Cardiac septum (tissue), 1 donor: ENCODE measurements at places on chromosomes 16 and 17. TPM values are rescaled to one million over a fixed set of nuclear protein-coding genes. Genes with fewer than 3 reads are reported as not detected.

- DNase-seq = no peak
Measured at GRCh38 chr17:10396524-10397163, 23.8 kb upstream of the MYH13 start.

- no peak for DNase-seq
Measured at GRCh38 chr16:84670063-84670462, 21.8 kb downstream of the KLHL36 start.

DNA sequence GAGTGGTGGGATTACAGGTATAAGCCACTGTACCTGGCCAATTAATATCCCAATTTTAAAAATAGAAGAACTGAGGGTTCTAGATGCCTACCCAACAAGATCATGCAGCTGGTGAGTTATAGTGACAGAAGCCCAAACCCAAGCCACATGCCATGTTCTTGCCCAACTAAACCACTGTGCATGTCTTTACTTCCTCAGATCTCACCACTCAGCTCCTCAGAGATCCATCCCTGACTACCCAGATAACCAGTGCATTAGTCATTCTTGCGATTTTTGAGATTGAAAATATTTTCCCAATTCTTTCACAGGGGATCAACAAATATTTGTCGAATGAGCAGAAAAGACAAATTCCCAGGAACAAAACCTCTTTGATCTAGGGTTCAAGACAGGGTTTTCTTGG lies 303.1 kb downstream of the CBLN1 start:
- no peak for DNase-seq

DNA sequence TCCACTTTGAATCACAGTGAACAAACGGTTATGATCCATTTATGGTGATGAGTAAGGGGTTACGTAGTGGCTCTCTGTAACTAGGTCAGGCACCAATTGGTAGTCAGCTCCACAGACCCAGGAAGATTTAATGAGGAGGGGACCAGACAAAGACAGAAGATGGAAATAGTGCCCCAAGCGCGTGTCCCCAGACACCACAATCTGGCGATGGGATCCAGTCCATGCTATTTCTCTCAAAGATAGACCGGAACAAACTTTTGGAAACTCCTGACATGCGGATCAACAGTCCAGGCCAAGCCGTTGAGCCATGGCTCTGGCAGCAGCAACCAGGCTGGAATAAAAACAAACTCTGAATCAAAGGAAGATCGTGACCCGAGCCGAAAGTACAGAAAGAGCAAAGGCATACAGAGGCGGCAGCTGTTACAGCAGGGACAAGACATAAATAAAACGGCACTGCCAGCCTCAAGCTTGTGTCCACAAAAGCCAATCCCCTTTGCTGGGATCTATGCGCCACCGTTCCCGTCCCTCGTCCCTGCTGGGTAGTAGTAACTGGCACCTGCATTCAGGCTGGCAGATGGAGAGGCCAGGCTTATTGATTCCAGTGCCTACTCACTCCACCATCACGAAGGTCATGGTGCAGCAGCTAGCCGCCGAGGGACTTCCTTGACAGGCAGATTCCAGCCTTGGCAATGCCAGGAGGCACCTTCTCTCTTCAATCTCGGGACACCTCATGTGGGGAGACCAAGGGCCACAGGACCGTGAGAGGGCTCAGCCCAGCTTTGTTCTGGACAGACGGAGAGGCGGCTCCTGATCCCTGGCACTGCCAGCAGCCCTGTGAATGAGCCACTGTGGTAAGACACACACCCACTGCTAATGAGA lies 50.2 kb downstream of the CDH11 start:
- DNase-seq = no peak

GRCh38 chr16:21302454-21302853 lies 24.4 kb upstream of the CRYM start:
- DNase-seq = no peak

DNA sequence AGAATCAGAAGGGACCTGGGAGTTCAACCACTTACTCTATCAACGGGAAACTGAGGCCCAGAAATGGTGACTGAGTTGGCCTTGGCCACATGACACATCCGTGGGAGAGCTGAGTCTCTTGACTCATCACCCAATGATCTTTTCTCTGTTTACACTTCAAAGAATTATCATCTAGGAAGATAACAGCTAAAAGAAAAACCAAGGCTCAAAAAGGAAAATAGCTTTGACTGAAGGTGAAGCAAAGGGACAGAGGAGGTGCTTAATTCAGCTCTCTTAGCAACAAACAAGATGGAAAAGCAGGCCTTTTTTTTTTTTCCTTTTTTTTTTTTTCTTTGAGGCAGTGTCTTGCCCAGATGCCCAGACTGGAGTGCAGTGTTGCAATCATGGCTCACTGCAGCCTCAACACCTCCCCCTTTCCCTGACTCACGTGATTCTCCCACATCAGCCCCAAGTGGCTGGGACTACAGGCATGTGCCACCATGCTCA lies 16.7 kb downstream of the ERCC4 start:
- DNase-seq = no peak

Gene SRCIN1
- 6.2 TPM for total RNA-seq

DNA sequence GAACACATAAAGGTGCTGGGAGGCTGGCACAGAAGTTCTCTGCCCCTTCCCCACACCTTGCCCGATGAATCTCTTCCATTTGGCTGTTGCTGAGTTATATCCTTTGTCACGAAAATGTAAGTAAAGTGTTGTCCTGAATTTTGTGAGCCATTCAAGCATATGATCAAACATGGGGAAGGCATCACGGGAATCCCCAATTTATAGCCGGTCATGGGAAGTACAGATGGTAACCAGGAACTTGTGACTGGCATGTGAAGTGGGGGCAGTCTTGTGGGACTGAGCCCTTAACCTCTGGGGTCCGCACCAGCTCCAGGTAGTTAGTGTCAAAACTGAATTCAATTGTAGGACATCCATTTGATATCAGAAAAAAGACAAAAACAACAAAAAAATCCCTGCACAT lies 13.2 kb downstream of the TOM1L2 start:
- DNase-seq = no peak

DNA sequence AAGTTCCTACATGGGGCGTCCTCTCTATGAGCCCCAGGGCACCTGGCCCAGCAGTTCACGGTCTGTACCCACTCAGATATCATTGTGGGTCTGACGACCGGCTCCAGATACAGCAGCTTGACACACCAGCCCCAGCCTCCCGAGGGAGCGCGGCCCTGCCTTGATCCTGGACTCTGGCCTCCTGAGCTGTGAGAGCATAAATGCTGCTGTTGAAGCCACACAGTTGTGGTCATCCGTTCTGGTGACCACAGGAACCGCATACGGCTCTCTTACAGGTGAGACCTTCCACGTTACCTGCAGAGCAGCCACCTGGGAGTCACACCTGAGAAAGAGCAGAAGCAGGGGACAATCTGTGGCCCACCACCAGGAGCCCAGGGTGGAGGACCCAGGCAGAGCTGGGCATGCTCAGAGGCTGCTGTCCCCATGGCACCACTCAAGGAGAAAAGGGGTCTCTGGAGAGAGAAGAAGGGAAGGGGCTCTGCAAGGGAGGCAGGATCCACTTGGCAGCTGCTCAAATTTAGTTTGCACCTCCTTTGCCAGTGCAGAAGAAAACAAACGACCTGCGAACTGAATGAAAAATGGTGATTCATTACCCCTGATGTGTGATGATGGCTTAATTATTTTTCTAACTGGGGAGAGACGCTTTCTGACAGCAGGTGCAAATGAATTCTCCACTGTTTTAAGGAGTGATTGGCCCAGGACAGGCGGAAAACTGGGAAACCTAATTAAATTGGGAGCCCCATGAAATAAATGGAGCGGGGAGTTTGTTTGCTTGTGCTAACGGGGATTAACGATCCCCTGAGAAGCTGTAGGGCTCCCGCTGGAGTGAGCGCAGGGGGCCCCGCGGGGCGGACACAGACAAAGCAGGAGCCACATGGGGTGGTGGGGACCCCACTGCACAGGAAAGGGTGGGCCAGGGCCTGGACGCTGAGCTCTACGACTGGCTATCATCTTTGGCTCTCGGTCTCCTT lies 208.9 kb downstream of the RBFOX3 start:
- DNase-seq = no peak

GRCh38 chr16:75237398-75238131 lies 13.9 kb downstream of the BCAR1 start:
- no peak for DNase-seq

- peak; percentile 50 for DNase-seq
Measured at GRCh38 chr16:55056585-55057401, 126.1 kb downstream of the IRX5 start.

GRCh38 chr17:77428020-77428748 lies 287.4 kb downstream of the SEC14L1 start:
- peak; percentile 80 for DNase-seq

DNA sequence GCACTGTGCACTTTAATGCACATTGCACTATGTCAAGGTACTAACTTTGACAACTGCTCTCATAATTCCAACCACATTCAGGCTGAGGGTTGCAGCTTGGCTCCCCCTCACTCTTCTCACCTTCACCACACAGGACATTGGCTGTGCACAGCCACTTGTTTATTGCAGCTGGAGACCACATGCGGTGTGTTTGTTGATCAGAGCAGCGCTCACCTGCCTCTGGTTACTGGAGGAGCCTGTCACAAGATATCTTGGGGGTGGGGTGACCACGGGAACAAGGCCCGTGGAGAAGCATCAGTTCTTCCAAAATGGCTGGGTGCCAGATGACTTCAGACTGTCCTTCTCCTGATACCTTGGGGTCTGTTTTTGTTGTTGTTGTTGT lies 10.6 kb upstream of the CCL5 start:
- no peak for DNase-seq

Gene CARD14
- not detected for total RNA-seq

DNA sequence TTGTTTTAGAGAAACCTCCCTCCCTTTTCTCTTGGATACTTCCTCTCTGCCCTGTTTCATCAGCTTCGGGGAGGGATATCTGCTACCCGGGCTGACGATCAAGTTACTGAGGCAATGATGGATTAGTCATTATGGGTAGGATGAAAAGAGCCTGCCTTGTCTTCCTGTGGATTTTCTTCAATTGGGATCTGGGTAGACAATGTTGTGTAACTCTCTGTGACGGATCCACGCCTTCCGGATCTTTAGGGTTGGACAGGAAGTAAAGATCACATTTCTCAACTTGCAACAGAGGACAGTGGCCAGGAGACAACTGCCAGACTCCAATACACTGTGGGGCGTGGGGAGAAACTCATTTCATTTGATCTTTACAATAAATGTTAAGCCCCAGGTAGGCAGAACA lies 11.3 kb upstream of the CHST6 start:
- DNase-seq = no peak

DNA sequence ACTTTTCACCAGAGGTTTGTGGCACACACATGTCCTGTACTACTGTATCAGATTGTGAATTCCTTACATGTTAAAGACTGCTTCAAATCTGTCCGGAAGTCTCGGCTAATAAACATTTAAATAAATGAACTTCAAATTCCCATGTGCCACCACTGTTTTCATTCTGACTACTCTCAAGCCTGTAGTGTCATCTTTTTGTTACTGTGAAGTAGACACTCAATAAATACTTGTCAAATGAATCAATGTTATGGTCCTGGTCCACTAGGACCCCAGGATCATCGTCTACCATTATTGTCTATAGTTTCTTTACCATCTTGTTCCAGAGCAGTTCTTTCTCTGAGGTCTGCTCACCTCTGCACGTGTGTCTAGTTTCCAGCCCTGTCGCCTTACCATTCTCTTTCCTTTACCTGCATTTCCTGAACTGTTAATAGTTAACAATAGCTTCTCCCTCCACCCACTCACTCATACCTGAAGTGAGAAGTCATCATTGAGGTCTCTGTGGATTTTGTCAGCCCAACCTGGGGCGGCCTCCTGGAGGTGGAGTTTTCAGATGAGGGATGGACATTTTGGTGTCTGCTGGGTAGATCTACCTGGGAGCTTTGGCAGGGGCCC lies 333.0 kb downstream of the SEC14L1 start:
- no peak for DNase-seq

DNA sequence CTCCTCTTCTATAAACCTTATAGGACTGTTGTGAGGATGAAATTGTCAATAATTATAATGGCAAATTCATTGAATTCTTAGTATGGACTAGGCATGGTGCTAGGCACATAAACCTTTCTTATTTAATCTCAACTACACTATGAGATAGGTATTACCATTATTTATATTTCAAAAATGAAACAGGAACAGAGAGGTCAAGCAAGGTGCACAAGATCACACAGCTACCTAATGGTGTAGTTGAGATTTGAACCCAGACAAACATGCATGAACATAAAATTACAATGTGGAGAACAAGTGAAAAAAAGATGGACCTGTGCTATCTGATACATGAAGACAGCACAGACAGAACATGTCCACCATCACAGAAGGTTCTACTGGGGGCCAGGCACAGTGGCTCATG lies 156.7 kb downstream of the AXIN2 start:
- DNase-seq = no peak
